CD8-positive, alpha-beta memory T cell (primary cell): ENCODE measurements at places on chromosomes 2 and 18. TPM values are rescaled to one million over a fixed set of nuclear protein-coding genes. Genes with fewer than 3 reads are reported as not detected.

The TEX51 gene
- not detected for total RNA-seq

The FOXD4L1 gene
- 0.18 TPM for total RNA-seq

- DNase-seq = no peak
These were observed 121.6 kb downstream of the VAPA start for GRCh38 chr18:10035281-10035991.

The UGT1A10 gene
- total RNA-seq = not detected

- no peak for DNase-seq
These were observed 144.6 kb upstream of the SPRED2 start for GRCh38 chr2:65576861-65577601.

DNA sequence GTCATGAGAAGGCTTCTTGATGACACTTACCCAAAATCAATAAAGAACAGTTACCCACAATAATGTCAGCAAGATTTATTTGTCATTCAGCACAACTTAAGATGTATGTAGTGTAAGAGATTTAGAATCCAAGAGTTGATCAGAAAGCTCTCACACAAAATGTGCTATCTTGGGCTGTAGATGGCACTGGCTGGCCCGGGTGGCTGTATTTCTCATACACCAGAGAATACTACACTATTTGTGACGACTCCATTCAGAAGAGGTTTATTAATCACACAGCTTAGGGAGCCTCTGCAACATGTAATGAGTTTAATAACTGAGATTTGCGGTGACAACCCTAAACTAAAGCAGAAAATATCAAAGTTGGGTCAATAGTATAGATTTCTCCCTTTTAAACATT, 530.4 kb upstream of the KLHL29 start:
- DNase-seq = no peak

DNA sequence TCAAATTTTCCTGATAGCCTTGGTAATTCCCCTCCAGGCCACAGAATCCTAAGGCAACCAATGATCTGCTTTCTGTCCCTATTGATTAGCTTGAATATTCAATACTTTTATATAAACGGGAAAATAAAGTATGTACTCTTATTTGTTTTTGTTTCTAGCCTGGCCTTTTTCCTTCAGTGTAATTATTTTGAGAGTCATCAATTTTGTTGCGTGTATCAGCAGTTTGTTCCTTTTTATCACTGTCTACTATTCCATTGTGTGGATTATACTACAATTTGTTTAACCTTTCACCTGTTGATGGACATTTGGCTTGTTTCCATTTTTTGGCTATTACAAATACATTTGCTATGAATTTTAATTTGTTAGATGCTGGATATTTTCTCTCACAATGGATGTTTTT, 39.2 kb upstream of the LRRC30 start:
- DNase-seq = no peak

- no peak for DNase-seq
These were observed 154.7 kb downstream of the SOX11 start for GRCh38 chr2:5846881-5847280.

GRCh38 chr2:191341436-191341835, 96.2 kb downstream of the MYO1B start:
- DNase-seq = no peak

DNA sequence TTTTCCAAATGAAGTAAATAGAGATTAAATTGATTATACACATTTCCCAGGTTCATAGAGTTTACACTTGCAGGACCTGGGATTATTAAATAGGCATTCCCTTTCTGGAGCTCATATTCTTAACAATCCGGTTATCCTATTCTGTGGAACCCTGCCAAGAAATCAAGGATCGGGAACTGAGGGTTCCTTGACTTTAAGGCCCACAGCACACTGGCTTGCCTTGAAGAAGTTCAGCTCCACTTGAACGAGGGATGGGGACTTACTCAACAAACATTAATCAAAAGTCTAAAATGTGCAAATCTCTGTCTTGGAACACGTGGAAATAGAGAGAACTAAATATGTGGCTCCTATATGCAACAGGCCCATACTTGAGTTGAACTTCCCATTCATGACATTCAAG, 142.3 kb upstream of the RGPD4 start:
- DNase-seq = no peak

GRCh38 chr2:168552450-168552856, 96.4 kb downstream of the CERS6 start:
- DNase-seq = no peak

DNA sequence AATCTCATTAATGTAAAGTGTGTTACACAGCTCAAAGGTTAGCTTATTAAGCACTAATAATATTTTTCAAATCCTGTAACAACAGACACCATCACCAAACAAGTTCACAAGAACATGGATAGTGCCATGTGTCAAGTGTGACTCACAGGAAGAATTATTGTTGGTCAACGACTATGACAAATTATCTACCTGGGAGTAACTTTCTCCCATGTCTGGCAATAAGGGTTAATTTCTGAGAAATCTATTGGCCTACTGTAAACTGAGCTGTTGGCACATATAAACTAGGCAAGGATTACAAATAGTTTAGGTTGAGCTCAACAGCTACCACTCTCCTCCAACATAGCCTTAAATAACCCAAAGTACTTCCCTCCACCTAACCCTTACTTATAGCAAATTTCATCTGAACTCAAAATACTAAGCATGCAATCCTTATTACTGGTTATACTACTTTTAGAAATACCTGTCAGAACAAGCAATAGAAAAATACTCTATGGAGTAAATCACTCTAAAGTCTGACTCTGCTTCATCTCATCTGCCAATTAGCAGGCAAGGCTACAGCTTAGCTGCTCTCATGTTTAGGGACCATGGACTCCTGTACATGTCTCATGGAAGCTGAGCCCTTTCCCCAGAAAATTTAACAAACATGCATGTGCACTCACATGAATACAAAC, 223.0 kb downstream of the NBAS start:
- no peak for DNase-seq

- DNase-seq = no peak
These were observed 99.2 kb downstream of the RAPGEF4 start for GRCh38 chr2:172834881-172835280.

The GKN1 gene
- total RNA-seq = not detected

DNA sequence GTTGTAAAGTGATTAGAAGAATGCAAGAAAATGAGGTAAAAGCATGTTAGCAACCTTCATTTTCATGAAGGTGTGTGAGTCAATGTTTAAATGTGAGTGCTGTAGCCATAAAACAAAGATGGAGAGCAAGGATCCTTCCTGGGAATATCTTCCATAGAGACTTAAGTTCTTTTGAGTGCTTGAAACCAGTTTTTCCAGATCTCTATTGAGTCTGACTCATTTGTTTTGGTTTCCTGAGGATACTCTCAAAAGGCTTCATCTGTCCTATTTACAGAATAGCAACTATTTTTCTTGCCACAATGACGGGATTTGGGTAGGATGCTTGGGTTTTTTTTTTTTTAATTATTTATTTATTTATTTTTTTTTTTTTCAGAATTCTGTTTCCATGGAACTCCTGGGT, 45.9 kb upstream of the ASB1 start:
- no peak for DNase-seq

GRCh38 chr2:120703330-120703994, 32.2 kb upstream of the GLI2 start:
- no peak for DNase-seq

The STK25 gene
- 96.2 TPM for total RNA-seq

The LYG2 gene
- total RNA-seq = not detected

GRCh38 chr18:55543130-55543704, 44.8 kb downstream of the TCF4 start:
- DNase-seq = no peak

The HAAO gene
- 0.27 TPM for total RNA-seq
